GM04504 (cell line): ENCODE measurements at places on chromosomes 2 and 18.

DNA sequence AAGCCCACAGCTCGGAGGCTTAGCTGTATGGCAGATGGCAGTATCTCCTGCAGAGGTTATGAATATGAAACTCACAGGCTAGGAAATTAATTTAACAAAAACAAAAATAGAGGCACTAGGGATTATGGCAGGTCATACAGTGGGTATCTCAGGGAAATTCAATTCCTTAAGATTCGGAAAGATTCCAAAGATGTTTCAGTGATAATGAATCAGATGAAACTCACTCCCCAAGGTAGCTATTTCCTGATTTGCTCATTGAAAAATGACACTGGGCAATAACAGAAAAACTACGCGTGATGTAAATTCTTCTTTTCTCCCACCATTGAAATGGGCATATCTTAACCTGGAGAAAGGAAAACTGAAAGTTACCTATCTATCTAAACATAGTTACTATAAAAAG is 414.1 kb downstream of the STK39 start:
- no peak for DNase-seq

GRCh38 chr2:237946423-237946822 is 20.4 kb upstream of the UBE2F start:
- no peak for DNase-seq

DNA sequence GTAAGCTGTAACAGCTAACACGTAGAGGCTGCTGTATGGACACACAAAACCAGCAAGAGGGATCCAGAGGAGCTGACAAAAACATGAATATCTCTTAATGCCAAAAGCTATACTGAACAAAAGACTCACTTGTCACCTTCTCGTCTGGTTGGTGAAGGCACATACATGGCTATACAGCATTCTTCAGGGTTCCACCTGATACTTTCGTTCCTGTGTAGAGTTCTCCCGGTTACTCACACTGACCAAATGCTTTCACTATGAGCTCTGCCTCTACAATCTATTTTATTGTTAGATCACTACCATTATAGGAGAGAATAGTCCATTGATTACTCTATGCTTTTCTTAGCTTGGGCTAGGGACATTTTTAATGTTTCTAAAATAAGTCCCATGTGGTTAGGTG is 193.1 kb downstream of the HNMT start:
- no peak for DNase-seq

DNA sequence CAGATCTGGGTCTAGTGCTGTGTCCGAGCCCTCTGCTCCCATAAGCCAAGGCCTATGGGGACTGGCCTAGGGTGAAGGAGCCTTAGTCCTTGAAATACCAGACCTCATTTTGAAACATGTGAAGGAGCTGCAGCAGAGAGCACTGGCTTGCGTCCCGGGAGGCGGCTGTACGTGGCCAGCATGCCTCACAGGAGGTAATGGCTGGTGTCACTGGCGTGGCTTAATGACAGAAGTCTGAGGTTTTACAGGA is 72.7 kb upstream of the OTOS start:
- no peak for DNase-seq

- DNase-seq, result no peak
These were observed 256.7 kb upstream of the FN1 start for GRCh38 chr2:215692387-215693079.

GRCh38 chr2:157684940-157685466 is 56.3 kb upstream of the ACVR1C start:
- no peak for DNase-seq

- no peak for DNase-seq
These were observed 14.6 kb downstream of the ITM2C start for GRCh38 chr2:230879271-230879882.

- DNase-seq, result no peak
These were observed 407.7 kb upstream of the SALL3 start for GRCh38 chr18:78571831-78572347.

- no peak for DNase-seq
These were observed 166.3 kb upstream of the SERTAD2 start for GRCh38 chr2:64819774-64820688.

DNA sequence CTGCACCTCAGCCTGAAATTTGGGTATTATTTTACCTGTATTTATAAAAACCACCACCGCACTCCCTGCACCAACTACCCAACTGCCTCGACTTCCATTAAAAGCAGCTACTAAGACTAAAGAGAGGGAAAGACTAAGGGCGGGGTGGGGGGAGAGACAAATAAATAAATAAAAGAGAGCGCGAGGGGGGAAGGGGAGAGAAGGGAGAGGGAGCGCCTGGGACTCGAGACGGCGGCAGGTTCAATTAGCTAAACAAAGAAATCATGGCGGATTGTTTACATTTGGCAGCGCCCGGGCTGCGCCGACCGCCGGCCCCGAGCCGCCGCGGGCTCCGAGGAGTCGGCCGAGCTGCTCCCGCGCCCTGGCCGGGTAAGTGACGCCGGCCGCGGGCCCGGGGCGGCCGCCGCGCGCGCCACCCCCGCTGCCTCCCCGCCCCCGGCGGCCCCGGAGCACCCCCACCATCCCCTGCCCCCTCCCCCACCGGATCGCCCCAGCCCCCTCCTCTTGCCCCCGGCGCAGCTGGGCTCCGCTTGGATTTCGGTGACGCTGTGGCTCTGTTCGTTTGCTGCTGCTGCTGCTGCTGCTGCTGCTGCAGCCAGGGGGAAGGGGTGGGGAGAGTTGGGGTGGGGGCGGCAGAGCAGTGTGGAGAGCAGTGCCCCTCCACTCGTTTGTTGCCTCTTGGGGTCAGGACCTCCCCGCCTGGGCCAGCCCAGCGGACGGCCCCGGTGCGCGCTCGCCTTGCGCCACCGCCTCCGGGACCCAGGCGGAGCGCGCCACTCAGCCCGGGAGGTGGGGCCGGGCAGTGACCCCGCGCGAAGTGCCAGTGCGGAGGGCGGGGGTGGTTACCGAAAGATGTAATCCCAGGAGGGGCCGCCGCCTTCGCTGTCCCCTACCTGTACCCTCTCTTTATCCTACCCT is 187.2 kb upstream of the FANCL start:
- DNase-seq, result no peak

DNA sequence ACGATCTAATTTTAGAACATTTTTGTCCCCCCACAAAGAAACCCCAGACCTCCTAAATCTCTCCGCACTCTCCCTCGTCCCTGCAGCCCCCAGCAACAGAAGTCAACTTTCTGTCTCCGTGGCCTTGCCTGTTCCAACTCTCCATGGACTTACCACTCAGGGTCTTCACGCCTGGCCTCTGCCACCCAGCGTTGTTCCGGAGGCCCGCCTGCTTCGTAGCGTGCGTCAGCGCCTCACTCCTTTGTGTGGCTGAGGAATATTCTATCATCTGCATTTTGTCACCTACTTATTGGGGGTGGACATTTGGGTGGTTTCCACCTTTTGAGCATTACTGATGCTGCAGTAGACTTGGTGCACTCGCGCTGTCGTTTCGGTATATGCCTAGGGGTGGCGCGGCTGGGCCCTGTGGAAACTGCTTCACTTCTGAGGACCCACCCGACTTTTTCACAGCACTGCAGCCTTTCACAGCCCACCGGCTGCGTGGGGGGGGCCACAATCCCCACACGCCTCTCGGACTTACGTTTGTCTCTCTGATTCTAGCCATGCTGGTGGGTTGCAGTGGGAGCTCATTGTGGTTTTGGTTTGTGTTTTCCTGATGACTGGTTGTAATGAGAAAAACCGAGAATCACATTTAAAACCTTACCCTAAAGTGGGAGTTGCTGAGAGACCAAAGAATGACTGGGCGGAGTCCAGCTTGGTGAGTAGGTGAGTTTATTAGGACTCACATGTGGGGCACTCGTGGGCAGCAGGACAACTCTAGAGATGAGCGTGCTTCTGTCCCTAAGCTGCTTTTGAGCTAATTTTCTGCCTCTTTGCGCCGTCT is 1.4 kb upstream of the HSBP1L1 start:
- no peak for DNase-seq

- no peak for DNase-seq
These were observed 73.8 kb downstream of the SPTBN1 start for GRCh38 chr2:54529935-54530334.

GRCh38 chr2:105405291-105405690 is 6.4 kb upstream of the FHL2 start:
- DNase-seq, result no peak

GRCh38 chr2:158414538-158414937 is 42.0 kb downstream of the CCDC148 start:
- DNase-seq, result no peak

DNA sequence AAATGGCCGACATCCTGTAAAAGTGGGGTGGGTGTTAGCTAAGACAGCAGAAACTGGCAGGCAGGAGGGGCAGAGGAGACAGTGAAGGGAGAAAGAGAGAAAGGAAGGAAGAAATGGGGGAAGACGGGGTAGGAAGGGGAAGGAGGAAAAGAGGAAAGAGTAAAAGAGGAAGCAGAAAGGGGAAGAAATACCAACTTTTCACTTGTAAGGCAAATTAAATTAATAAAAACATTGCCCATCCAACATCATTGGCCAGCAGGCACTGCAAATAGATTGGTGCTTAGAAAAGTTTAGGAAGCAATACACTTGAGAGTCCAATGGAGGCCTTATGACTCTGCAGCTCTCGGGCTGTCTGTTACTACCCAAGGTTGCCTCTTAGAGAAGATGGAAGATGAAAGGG is 116.7 kb downstream of the TNS1 start:
- no peak for DNase-seq

- DNase-seq, result no peak
These were observed 44.2 kb downstream of the CEP192 start for GRCh38 chr18:13035249-13035914.

DNA sequence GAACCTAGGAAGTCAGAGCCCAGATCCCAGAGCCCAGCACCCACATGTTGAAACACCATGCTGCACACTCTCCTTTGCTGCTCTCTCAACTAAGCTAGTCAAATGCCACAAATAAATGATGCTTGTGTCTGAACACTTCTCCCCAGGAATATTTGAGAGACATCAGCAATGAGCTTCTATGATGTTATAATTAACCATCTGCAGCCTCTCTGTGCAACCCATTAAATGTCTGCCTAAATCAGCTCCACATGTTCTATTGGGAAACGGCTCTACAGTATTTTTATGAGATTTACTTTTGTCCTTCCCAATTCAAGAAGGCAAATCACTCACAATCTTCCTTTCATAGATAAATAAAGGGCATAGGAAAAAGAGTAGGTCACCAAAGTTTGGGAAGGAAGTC is 266.8 kb upstream of the PARD3B start:
- DNase-seq, result no peak

DNA sequence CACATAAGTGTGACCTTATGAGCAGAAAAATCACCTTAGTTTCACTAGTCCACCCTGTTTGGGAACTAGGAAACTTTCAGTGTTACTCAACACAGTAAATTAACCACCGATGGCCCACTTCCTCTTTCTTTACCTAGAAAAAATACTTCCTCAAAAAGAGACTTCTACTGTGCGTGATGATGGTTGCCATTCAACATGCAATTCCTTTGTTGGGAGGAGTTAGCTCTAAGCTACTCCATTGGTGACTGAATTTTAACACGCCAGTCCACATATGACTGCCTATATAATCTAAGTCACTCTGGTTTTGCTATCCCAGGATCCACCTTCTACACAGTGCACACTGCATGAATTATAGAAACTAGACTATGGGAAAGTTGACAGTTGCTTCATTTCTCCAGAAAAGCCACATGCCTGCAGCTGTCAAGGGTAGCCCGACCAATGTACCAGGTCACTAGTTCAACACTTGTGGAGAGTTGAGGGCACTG is 47.8 kb upstream of the REG3G start:
- DNase-seq, result no peak

GRCh38 chr2:6181525-6181924 is 489.3 kb downstream of the SOX11 start:
- DNase-seq, result no peak

DNA sequence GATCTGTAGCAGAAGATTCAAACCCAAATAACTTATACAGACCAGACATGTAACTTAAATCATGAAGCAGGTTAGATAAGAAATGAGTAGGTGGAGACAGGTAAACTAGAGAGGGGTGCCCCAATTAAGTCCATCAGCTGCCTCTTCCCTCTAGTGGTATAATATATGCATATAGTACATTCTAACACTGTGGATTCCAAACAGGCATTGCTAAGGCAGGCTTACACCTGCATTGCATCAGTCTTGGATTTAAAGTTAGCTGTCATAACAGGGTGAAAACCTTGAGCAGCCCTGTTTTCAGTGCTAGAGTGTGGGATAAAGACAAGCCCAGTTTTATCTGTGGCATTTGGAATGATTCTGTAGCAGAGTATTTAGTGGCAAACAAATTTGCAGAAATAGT is 63.4 kb downstream of the NYAP2 start:
- DNase-seq, result no peak

DNA sequence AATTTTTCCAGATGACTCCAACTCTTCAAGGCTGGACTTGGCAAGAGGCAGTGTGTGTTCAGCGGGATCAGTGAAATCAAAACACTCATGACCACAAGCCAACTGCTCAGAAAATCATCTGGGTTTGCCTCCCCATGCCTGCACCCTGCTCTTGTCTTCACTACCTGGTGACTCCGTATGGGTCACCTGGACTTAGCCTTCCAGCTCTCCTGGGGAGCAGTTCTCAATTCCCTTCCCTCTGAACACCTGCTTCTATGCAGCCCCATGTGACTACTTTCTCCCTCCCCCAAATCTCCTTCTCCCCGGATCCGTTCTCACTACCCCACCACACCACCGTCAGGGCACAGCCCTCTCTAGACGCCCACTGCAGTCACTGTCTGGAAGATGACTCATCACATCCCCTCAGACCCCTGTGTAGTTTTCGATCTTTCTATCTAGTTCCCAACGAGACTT is 130.2 kb upstream of the ID2 start:
- DNase-seq, result no peak

DNA sequence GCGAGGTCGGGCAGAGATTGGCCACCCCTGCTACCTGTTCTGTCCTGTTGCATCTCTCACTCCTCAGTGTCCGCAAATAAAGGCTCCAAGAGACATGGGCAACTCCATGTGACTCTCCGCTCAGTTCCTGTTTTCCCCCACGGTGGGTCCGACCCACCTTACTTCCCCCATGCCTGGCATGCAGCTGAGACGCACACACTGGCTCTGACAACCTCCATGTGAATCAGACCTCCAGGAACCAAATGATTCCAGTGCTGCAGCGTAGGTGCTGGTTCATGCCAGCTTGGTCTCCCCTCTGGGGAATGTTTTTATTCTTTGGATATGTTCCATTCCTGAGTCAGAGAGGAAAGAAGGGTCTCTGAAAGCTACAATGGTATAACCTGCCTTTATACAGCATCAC is 221.5 kb downstream of the SH3RF3 start:
- DNase-seq, result no peak

DNA sequence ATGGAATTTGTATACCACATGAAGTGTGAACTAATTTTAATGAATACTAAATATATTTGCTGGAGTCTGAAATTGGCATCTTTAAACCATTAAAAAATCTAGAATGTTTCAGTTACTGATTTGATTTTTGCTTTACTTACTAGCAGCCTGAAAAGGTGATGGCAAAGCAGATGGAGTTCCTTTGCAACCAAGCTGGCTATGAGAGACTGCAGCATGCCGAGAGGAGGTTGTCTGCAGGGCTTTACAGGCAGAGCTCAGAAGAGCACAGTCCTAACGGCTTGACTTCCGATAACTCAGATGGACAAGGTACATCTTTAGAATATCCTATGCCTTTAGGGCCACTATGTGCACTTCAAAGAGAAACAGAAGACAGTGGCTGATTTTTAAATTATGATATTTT is 36.5 kb downstream of the NAB1 start:
- no peak for DNase-seq
